ENCODE measurements at places on chromosomes 1 and 21.

GRCh38 chr1:207186503-207186902 lies 82.5 kb downstream of the C4BPA start:
- DNase-seq: no peak

DNA sequence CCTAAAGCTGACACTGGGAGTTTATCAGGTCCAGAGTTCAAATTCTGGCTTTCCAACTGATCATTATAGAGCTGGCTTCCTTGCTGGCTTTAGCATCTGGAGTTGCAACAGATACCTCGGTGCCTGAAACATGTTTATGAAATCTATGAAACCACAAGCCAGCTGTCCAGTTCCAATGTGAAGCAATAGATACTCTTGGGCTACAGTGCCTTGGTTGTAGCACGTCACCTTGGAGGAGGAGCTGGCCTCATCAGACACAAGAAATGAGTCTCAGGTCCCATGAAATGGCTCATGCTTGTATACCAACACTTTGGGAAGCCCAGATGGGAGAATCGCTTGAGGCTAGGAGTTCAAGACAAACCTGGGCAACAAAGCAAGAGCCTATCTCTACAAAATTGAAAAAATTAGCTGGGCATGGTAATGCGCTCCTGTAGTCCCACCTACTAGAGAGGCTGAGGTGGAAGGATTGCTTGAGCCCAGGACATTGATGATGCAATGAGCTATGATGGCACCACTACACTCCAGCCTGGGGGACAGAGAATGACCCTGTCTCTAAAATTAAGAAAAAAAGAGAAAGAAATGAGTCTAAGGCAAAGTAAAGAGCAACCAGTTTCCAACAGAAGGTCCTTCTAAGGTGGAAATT lies 132.5 kb upstream of the ZNF648 start:
- no peak for DNase-seq

DNA sequence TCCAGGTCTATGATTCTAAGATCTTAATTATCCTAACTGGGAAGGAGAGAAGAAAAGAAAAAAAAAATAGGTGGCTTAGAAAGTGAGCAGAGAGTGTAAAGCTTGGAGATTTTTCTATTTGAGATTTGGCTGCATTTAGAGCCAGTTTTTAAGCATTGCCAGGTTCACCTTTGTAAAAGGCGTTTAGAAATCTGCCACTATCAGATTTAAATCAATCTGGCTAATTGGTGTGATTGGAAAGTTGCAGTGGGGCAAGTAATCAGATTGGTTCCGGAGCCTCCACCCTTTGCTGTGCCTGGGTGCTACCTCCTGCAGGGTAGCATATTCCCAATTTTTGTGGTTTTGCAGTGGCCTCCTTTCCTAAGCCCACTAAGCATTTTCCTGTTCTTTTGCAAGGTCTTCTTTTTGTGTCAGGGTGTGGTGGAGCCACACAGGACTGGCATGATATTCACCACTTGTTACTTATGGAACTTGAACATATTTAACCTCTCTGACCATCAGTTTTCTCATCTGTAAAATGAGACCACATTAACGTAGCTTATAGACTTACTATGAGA lies 48.5 kb upstream of the PPP2R5A start:
- DNase-seq: no peak

DNA sequence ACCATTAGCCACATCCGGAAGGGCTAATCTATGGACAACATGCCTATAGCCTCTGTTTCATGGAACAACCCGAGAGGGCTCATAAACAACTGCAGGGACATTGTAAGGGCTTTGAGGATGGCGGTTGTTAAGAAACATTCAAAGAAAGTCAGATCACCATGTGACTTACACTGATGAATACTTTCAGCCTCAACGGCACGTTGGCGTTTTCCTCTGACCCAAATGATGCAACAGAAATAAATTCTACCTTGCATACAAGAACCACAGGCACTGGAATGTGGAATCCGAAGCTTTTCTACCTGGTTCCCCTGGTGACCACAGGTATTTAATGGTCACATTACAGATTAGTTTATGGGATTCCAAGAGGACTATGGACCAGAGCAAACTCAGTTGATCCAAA lies 107.0 kb downstream of the CLIC6 start:
- no peak for DNase-seq

- DNase-seq: no peak
These were observed 703.1 kb downstream of the ADGRL2 start for GRCh38 chr1:82503822-82504221.

GRCh38 chr1:112872551-112872962 lies 83.4 kb downstream of the SLC16A1 start:
- DNase-seq: no peak

DNA sequence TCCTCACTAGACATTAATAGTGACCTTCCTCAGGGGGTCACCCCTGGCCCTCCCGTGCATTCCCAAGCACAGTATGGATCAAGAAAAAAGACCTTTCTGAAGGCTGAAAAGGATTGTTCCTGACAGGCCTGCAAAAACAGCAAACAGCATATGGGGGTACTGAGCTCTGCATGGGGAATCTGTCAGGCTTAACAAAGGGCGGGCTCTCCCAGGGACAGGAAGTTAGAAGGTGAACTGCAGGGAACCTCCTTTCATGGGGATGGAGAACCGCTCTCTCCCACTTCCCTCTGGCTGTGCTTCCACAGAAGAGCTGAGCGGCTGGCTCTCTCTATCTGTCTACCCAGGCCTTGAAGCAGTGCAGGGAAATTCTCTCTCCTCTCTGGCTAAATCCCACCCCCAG lies 91.7 kb downstream of the DTL start:
- no peak for DNase-seq

DNA sequence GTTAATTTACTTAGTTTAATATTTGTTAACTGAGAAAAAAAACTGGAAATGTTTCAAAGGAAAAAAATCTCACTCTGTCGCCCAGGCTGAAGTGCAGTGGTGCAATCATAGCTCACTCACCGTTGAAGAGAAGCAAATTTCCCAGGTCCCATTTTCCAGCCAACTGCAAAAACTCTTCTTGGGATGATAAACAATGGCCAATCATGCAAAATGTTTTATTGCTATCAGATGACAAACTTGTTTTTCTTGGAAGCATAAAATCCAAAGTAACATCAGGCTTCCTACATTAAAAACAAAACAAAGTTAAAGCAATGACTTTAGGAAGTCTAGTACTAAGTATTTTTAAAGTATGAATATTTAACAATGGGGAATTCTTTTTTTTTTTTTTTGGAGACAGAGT lies 84.9 kb downstream of the LYST start:
- no peak for DNase-seq

DNA sequence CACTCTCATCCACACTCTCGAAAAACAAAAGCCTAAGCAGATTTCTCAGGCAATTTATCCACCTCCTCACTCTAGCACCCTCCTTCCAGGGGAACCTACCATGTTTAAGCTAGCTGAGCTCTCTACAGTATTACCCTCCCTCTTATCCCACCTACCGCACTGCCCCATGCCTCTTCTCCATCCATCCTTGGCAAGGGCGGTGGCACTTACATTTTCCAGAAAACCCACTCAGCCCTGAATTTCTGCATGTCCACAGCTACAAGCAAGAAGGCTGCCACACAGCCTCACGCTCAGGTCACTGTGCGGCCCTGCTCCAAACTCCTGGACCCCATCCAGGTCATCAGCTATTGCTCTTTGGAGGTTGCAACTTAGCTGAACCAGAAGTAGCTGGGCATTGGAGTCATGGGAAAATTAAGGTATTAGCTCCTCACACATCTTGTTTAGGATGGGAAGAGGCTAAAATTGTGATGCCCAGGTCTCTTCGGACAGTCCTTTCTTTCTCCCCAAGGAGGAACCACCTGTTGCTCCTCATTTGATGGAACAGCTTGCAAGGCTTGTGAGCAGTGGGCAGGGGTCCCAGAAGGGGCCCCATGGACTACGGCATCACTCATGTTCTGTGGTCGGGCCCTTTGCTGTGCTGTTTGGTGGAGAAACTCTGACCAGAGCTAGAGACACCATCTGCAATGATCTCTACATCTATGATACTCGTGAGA lies 1.1 kb downstream of the KLHDC9 start:
- no peak for DNase-seq

GRCh38 chr1:63601061-63601460 lies 7.8 kb downstream of the PGM1 start:
- no peak for DNase-seq

DNA sequence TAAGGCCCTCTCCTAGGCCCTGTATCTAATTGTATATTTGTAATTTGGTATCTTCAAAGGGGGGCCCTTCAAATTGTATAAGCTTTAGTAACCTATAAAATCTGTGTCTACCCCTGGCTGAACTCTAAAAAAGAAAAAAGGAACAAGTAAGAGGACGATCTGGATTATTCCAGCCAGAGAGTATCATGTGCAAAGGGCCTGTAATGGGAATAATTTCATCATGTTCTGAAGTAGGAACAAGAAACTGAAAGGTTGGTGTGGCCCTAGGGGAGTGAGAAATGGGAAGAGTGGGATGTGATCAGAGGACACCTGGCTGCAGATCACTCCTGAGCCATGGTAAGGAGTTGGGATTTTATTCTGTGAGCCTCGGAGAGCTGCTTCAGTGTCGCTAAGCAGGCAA lies 14.7 kb downstream of the PTAFR start:
- no peak for DNase-seq

DNA sequence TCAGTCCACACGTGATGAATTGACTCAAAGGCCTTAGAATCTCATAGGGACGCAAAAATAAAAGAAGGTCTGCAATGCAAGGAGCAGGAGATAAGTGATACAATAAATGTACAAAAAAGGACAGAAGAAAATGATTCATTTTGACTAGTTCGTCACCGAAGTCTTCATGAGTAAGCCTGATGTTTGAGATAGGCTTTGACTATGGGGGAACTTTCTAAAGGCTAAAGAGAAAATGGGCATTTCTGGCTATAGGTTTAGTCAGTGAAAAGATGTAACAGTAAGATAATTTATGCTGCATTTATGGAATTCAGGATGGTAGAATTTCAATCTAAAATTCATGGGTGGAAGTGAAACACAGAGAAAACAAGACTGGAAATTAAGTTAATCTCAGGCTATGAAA lies 163.0 kb downstream of the ADGRL4 start:
- no peak for DNase-seq

GRCh38 chr21:44375761-44376241 lies 22.4 kb downstream of the TRPM2 start:
- no peak for DNase-seq

GRCh38 chr1:26483980-26484379 lies 11.7 kb downstream of the HMGN2 start:
- DNase-seq: no peak

All from hippocampal formation (tissue), 2 donors.